ENCODE measurements at places on chromosomes 6 and 20.

- peak; percentile 17 for DNase-seq
Measured at GRCh38 chr6:1312473-1313367, 822 bp downstream of the FOXQ1 start.

DNA sequence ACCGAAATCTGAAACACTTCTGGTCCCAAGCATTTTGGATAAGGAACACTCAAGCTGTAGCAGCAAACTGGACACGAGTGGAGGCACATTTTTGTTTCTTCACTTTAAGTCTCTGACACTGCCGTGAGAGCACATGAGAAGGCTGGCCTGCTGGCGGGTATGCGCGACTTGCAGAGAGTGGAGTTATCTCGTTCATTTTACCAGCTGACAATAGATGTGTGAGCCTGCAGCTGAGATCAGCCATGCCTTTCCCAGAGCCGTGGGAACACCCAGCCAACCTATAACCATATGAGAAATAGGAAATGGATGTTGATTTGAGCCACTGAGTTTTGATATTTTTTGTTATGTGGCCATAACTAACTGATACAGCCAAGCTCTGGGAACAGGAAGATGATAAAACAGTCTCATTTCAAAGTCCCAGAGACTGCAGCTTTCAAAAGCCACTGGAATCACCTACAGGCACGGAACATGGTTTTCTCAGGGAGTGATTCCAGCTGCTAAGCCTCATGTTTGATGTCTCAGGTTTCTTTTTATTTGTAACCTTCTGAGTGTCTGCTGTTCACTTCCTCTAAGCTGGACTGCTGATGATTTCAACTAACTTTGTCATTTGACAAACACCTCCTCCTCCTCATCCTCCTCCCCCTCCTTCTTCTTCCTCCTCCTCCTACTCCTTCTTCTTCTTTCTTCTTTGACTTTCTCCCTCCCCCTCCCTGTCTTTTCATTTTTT lies 28.6 kb upstream of the LAMP5 start:
- DNase-seq: no peak

DNA sequence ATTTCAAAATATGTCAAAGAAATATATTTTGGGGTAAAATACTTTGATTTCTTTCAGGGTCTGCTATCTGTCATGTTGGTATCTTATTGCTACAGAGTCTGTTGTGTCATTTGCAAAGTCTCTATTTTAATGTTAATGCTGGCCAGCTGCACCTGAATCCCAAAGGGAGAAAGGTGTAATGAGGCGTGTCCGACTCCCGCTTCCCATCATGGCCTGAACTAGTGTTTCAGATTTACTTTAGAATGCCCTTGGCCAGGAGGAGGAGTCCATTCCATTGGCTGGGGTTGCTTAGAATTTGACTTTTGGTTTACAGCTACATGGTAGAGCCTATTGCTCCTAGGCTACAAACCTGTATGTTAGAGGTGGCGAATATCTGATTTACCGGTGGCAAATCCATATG lies 69.3 kb downstream of the FAM50B start:
- no peak for DNase-seq

GRCh38 chr6:159121486-159121885 lies 47.7 kb upstream of the FNDC1 start:
- no peak for DNase-seq

DNA sequence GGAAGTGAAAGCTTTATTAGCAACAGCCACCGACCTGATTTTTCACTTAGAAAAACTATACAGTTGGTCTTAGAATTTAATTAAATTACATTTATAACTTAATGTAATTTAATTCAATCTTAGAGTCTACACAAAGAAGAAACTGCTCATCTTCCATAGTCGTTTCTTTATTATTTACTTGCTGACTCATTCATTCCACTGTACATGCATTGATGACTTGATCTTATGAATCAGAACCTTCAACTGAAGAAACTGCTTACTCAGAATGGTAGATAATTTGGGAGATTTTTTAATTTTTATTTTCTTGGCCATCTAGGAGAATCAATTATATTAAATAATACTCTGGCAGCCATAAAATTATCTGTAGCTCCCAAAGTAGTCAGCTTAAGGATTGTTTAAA lies 1021.6 kb upstream of the FLRT3 start:
- no peak for DNase-seq

GRCh38 chr6:91291071-91291470 lies 704.2 kb upstream of the MAP3K7 start:
- no peak for DNase-seq

- no peak for DNase-seq
Measured at GRCh38 chr6:25579902-25580495, 72.0 kb upstream of the SCGN start.

DNA sequence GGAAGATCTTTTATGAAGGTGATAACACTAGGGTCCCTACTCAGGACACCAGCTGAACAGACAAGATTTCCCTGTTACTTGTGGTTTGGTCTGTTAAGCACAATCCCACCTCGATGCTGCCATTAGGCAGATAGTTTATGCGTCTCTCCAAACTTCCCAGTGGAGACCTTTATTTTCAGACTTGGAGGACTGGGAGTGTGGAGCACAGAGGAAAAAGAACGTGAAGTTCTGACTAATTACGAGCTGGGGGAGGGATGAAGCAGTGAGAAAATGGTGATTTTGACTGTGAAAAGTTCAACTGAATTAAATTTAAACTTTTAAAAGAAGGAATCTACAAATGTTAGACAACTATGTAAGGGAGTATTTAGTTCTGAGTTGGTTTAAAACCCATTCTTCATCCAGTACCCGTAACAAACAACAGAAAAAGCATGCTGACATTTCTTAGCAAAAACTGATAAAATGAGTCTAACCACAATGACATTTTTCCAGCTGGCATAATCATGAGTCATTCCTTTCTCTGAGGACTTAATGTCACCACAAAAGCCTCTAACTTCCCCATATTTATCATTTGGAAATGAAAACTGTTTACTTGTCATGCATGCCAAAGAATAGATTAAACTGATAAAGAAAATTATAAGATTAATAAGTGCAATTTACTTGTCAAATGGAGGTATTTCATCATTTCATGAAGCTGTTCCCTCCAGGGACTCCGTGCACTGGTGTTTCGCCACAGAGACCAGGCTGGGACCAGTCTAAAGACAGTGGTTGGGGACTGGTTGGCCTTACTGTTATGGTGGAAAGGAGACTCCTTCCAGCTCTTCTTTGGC lies 113.3 kb upstream of the SSTR4 start:
- no peak for DNase-seq

GRCh38 chr6:4224067-4224978 lies 88.9 kb upstream of the ECI2 start:
- no peak for DNase-seq

GRCh38 chr20:44098256-44098630 lies 88.7 kb downstream of the JPH2 start:
- DNase-seq: no peak

DNA sequence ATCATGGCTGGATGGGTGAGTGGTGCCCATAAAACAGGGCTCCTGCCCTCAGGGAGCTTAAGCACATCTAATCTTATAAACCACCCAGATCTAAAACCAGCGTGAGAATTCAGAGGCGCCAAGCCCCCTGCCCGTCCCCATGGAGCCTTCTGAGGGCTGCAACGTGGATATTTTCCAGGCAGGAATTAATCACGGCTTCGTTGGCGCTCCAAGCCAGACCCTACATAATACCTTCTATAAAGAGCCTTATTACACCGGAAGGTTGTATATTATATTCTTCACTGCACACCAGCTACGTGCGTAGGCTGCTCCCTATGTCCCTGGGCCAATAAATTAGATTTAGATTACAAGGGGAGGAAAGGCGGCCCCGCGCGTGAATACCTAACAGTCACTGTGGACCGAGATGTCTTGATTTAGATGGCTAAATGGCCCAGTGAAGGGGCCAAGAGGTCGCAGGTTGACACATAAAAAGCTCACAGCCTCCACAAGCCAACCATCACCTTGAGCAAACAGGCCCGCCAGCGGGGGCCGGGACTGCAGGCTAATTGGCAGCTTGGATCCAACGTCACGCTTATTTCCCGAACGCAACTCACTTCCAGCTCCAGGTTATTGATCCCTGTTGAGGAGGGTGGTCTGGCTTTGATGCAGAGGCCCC lies 64.7 kb upstream of the APCDD1L start:
- no peak for DNase-seq

GRCh38 chr6:150298030-150298380 lies 70.8 kb upstream of the IYD start:
- no peak for DNase-seq
